ENCODE measurements at places on chromosomes 1 and 21.

GRCh38 chr1:23132033-23132432 lies 36.6 kb downstream of the LUZP1 start:
- DNase-seq = no peak

- no peak for DNase-seq
These were observed 360.1 kb upstream of the BEND5 start for GRCh38 chr1:49136738-49137251.

DNA sequence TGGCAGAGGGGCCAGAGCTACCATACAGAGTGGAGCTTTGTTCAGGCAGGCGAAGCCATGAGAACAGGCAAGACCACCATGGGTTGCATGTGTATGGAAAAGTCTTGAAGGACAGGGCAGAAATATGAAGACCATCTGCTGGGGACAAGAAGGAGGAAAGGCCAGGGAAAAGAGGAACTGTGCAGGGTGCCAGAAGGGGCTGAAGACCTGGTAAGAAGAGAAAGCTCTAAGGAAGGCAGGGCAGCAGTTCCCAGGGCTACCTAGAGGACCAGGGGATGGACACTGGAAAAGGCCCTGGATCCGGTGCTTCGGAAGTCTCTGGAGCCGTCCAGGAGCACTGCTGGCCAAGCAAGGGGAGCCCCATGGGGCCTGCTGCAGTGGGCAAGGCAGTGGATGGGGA lies 43.4 kb downstream of the PKP1 start:
- DNase-seq = no peak

DNA sequence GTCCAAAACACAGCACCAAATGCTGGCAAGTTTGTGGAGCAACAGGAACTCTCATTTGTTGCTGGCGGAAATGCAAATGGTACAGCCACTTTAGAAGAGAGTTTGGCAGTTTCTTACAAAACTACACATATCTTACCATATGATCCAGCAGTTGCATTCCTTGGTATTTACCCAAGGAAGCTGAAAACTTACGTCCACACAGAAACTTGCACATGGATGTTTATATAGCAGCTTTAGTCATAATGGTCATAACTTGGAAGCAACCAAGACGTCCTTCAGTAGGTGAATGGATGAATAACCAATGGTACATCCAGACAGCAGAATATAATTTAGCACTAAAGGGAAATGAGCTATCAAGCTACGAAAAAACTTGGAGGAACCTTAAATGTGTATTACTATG lies 66.4 kb downstream of the MARK1 start:
- no peak for DNase-seq

DNA sequence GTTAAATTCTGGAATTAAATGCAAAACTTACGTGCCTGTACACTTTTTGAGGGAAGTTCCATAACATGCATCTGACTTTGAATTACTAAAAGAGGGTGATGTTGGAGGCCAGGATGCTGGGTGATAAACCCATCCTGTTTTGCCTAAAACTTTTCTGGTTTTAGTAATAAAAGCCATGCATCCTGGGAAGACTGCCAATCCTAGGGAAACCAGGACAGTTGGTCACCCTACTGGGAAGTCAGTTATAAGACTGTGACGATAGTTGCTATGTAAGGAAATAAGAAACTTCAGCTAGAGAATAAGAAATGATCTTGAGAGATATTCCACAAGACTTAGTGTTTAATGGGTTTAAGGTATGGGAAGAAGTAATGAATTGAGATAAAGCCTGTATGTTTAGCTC lies 336.6 kb upstream of the LYPLAL1 start:
- DNase-seq = no peak

DNA sequence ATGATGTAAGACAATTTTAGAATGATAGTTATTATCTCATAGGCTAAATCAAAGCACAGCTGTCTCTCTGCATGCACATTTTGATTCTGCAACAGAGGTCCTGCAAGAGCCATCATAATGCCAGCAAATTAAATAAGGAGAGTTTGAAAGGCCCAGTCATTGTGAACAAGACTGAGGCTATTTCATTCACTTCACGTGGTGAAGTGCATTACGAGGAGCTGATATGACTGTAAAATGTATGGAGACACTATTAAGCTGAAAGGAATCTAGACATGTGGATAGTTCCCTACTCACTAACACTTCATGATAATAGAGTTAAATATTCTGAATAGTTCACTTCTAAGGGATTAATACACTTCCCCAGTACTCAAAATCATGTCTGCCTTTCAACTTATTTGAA lies 299.0 kb downstream of the SMYD3 start:
- no peak for DNase-seq

DNA sequence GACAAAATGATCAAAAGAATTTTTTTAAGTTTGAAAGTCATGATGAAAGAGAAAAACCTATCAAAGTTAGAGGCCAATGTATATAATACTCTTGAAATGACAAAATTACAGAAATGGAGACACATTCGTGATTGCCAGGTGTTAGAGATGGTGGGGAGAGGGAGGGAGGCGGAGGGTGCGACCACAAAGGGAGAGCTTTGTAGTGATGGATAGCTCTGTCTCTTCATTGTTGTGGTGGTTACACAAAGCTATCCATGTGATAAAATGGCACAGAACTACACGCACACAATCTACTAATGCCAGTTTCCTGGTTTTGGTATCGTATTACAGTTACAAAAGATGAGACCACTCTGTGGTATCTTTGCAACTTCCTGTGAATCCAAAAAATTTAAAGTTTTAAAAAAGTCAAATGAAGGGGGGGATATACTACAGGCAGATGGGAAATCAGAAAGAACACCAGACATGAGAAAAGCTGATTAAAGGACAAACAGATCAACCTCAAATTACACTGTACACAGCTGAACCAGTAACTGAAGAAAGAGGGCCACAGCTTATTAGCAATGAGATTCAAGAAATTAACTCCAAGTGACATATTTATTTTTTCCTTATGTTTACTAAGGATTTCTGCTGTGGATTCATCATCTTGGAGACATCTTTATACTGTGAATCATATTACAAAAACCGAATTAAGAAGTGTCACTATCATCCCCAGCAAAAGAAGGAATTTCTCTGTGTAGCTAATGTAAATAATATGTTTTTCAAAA lies 199.1 kb downstream of the SLC45A1 start:
- no peak for DNase-seq

DNA sequence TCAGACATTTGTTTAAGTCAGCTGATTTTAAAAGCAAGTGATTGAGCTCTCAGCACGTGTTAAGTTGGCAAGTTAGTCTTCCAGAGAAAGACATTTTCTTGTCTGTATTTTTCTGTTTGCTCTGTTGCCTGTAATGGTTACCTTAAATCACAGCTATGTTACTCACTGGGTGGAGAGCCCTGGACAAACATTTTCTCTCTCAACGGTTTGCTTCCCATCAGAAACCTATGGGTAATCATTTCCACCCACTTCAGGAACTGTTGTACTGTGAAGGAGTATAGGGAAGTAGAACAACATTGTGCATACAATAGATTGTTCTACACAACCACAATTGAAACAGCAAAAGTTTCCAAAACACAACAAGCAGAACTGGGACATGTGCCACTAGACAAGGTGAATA lies 113.9 kb upstream of the DPT start:
- DNase-seq = no peak

GRCh38 chr1:78045926-78046778 lies at the start of gene GIPC2:
GIPC2 (plus strand) TSS chr1:78045966; CDS start chr1:78046095, 129 bp downstream.
- DNase-seq = peak; percentile 31

GRCh38 chr1:197680311-197680710 lies 95.0 kb downstream of the DENND1B start:
- no peak for DNase-seq

- no peak for DNase-seq
These were observed 66.5 kb upstream of the RAVER2 start for GRCh38 chr1:64678366-64678765.

DNA sequence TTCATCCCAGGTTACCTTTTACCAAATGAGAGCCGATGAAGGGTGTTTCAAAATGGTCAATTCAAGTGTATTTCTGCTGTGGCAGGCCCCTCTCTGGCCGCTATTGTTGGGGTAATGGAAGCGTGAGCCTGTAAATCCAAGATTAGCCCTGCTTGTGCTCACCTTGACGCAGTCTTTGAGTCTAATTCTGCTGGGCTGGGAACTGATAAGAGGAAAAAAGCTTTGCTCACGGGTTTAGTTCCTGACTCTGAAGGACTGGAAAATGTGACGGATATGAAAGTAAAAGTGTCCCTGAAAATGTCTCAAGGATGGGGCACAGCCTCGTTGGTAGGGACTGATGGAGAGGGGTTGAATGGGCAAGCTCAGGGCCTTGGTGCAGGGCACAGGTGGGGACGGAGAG lies 125.9 kb upstream of the GALNT2 start:
- no peak for DNase-seq

DNA sequence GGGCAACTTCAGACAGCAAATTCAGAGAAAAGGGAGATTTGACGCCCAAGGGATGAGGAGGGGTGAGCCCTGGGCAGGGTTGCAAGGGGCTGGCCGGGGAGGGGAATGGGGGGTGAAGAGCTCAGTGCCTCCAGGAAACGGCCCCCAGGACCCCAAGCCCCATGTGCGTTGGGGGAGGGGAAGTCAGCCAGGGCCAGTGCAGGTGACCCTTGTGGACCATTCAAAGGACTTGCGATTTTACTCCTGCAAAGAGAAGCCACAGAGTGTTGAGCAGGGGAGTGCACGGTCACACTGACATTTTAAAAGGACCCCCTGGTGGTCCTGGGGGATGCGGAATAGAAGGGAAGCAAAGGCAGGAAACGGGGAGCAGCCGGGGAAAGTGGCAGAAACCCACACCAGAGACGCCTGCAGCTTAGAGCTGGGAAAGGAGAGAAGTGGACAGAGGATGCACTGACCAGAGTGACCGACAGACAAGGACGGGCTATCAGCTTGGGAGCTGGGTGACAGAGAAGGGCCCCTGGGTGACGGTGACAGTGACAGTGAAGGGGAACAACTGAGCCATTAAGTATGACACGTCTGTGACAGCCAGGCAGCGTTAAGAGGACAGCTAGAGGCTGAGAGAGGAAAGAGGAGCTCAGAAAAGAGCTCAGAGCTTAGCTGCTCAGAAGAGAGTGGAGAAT lies 54.0 kb upstream of the TMEM51 start:
- DNase-seq = no peak

DNA sequence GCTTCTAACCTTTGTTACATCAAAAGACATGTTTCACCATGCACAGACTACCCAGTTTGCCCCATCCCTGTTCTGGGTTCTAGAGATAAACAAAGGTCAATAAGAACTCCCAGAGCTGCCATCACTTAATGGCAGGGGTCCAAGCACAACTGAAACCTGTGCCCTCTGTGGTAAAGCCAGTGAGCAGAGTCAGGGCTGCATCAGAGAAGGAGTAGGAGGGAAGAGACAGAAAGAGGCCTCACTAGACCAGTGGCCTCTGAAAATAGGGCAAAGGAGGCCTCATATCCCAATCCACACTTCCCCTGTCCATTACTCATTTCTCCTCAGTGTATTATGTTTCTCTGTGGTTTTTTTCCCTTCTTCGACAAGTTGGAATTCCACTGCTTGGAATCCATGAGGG lies 10.2 kb downstream of the ATP1A2 start:
- no peak for DNase-seq

- no peak for DNase-seq
These were observed 4.4 kb downstream of the CASP9 start for GRCh38 chr1:15519625-15520024.

DNA sequence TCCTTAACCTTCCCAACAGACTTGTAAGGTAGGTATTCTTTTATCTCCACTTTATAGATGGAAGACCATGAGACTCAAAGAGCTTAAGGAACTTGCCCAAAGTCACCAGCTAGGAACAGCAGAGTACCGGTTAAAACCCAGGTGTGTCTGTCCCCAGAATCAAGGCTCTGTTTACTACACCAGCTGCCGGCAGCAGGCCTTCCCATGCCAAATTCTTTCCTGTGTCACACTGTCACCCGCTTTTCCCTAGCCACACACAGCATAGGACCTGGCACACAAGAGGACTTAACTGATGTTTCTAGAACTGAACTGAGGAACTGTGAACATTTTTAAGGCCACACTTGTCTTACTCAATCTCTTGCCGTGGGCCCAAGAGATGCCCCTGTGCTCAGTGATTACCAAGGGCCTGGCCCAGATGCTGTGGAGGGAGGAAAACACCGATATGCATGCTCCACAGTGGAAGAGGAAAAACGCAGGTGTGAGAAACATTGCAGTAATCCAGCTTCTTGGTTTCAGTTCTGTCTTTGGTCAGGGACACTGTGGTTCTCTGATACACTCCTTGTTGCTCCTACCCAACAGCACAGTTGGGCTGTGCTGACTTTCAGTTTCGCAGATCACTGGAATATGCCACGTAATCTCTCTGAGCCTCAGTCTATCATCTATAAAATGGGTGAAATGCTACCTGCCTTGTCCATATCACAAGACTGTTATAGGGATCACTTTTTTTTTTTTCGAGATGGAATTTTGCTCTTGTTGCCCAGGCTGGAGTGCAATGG lies 13.9 kb upstream of the LY9 start:
- DNase-seq = no peak

- no peak for DNase-seq
These were observed 11.3 kb downstream of the POU2F1 start for GRCh38 chr1:167231873-167232450.

GRCh38 chr1:233916706-233917105 lies 12.2 kb downstream of the SLC35F3 start:
- DNase-seq = no peak

- no peak for DNase-seq
These were observed 26.2 kb downstream of the GRHL3 start for GRCh38 chr1:24345334-24345733.

- DNase-seq = no peak
These were observed 81.3 kb downstream of the NEK7 start for GRCh38 chr1:198238121-198238520.

DNA sequence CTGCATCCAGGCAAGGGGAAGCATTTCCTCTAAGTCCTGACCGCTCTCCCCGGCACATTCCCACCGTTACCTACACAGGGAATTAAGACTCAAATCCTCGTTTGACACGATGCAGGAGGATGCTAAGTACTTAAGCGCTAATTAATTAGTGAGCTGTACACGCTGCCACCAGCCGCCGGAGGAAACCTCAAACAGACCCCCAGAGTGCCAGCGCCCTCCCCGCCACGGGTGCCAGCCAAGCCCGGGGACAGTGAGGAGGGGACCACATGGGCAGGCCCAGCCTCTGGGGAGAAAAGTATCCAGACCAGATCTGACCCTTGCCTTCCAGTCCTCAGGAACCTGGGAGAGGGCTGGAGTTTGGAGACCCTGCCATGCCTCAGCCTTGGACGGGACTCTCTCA lies 17.4 kb upstream of the CASZ1 start:
- no peak for DNase-seq

DNA sequence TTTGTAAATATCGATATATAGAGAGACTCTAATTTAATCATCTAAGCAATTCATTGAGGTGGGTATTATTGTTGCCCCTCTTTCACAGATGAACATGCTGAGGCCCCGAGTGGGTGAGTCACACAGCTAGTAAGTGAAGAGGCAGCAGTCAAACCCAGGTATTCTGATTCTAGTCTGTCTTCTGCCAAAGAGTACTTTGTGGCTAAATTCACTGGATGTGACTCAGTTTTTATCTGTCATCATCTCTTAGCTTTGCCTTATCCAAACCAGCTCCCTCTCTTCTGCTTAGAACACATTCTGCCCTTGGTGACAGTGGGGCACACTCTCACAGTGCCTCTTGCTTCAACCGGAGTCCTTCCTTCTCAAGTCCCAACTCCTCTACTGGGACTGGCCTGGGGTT lies 11.5 kb downstream of the FCRL5 start:
- DNase-seq = no peak

Measured in HepG2 (cell line).